ENCODE measurements at places on chromosomes 11 and 22.

- H3K27me3 ChIP-seq = no peaks in the 10 kb centered on the region
- H3K4me3 ChIP-seq = no peak overlapping the region
- no peaks in the 10 kb centered on the region for H3K4me1 ChIP-seq
- H3K27ac ChIP-seq = no peak overlapping the region
- H3K36me3 ChIP-seq = no peaks in the 10 kb centered on the region
- DNase-seq = no peak
Observed at GRCh38 chr11:68047437-68048290, 8.8 kb downstream of the TCIRG1 start.

GRCh38 chr11:2100361-2101170, 38.6 kb downstream of the IGF2 start:
- no peak overlapping the region for H3K27ac ChIP-seq
- H3K4me3 ChIP-seq = no peak overlapping the region
- peak; percentile 29 for DNase-seq

- peaks cover 3% of the 10 kb centered on the region for H3K4me1 ChIP-seq
- H3K27ac ChIP-seq = no peak overlapping the region
- no peaks in the 10 kb centered on the region for H3K27me3 ChIP-seq
- no peak for DNase-seq
Observed at GRCh38 chr11:129145276-129145675, 46.8 kb downstream of the ARHGAP32 start.

DNA sequence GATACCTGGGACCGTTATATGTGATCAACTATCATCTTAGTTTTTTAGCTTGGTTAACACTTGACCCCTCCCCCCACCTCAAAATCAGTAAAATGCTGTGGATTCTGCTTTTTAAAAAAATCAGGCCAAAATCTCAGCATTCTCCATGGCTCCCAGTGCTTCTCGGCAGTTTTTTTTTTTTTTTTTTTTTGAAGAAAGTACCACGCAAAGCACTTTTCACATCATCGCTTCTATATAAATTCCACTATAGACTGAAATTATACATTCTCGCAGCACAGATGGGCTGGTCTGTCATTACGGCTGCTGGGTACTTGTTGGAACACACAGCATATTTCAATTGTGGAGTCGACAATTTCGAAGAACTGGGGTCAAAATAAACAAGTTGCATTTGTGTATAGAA, 67.7 kb upstream of the PPARA start:
- H3K27ac ChIP-seq = no peak overlapping the region
- DNase-seq = no peak
- H3K36me3 ChIP-seq = no peaks in the 10 kb centered on the region
- H3K27me3 ChIP-seq = no peaks in the 10 kb centered on the region
- H3K4me1 ChIP-seq = peaks cover under 1% of the 10 kb centered on the region

GRCh38 chr11:29187215-29187614, 829.6 kb downstream of the KCNA4 start:
- no peak overlapping the region for H3K4me3 ChIP-seq
- H3K27me3 ChIP-seq = no peaks in the 10 kb centered on the region

DNA sequence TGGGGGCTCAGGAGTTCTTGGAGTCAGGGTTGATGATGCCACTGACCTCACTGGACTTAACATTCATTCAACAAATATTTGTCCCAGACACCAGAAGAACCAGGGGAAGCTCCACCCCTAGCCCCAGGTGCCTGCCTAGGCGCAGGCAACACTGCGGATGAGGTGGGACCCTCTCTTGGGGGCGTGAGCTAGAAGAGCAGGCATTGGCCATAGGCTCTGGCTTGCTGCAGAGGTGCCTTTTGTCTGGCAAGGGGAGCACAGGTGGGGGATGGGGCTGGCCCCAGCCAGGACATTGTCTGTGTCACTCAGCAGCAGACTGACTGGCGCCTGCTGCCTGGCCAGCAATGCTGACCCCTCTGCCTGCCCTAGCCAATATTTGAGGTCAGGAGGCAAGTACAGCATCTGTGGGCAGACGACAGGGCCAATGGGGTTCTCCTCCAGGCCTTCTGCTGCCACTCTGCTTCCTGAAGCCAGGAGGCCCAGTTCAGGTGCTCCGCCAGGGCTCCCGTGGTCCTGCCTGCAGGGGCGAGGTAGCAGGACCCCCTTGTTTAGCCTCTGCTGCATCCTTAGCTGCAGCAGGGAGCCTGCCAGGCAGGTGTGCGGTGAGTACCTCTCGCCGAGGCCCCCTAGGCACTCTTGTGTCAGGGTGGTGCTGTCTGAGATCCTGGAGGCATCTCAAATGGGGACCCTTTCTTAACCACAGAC, 4.0 kb downstream of the LINC01488 start:
- no peak overlapping the region for H3K4me3 ChIP-seq
- DNase-seq = no peak
- no peaks in the 10 kb centered on the region for H3K27me3 ChIP-seq
- H3K36me3 ChIP-seq = no peaks in the 10 kb centered on the region

- H3K4me3 ChIP-seq = no peak overlapping the region
- no peaks in the 10 kb centered on the region for H3K36me3 ChIP-seq
- DNase-seq = no peak
- H3K4me1 ChIP-seq = no peaks in the 10 kb centered on the region
Observed at GRCh38 chr11:10659339-10660216, 34.0 kb downstream of the IRAG1 start.

DNA sequence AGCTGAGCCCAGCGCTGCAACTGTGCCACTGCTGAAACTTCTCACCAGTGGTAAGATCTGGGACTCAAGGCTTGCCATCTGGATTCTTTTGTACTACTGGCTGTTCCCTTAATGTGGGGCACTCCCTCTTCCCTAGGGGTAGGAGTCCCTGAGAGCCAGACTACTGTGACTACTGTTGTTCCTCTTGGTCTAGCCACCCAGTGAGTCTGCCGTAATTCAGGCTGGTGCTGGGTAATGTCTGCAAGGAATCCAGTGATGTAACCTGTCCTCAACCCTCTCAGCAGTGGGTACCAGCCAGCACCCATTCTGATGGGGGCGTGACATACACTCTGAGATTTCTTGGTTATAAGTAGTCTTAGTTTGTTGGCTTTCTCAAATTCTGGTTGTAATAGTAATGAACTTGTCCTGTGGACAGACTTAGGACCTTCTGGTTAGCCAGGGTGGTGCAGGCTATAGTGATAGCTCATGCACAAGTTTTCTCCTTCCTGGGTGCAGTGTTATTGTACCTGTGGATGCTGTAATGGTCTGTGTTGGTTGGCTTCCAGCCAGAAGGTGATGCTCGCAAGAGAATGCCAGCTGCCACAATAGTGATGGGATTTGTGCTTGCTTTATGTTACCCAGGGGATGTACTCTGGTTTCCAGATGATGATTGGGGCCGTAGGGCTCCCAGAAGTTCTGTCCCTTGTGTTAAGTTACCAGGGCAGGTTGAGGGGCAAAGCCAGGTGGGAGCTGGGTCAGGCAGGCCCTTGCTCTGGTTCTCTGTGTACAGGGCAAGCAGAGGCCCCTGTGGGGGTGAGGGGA, 65.5 kb downstream of the ARHGAP42 start:
- no peak for DNase-seq
- no peaks in the 10 kb centered on the region for H3K27me3 ChIP-seq
- no peak overlapping the region for H3K4me3 ChIP-seq
- H3K36me3 ChIP-seq = peaks cover 16% of the 10 kb centered on the region
- H3K4me1 ChIP-seq = peaks cover 6% of the 10 kb centered on the region

DNA sequence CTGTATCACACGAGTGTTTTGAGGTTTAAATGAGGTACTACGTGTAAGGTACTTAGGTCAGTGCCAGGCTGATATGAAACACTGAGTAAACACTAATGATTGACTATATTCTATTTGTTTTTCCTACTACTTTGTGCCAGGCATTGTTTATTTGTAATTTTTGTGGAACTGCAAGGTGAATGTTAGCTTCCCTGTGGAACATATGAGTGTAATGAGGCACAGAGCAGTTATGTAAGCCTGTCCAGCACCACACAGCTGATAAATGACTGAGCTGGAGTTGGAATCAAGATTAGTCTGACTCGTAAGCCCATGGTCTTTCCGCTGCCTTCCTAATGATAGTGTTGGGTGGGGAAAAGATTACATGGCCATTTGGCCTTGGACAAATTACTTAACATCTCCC, 5.9 kb downstream of the SLC37A2 start:
- no peak overlapping the region for H3K4me3 ChIP-seq
- H3K27ac ChIP-seq = no peak overlapping the region
- H3K4me1 ChIP-seq = no peaks in the 10 kb centered on the region
- H3K27me3 ChIP-seq = no peaks in the 10 kb centered on the region
- no peak for DNase-seq

DNA sequence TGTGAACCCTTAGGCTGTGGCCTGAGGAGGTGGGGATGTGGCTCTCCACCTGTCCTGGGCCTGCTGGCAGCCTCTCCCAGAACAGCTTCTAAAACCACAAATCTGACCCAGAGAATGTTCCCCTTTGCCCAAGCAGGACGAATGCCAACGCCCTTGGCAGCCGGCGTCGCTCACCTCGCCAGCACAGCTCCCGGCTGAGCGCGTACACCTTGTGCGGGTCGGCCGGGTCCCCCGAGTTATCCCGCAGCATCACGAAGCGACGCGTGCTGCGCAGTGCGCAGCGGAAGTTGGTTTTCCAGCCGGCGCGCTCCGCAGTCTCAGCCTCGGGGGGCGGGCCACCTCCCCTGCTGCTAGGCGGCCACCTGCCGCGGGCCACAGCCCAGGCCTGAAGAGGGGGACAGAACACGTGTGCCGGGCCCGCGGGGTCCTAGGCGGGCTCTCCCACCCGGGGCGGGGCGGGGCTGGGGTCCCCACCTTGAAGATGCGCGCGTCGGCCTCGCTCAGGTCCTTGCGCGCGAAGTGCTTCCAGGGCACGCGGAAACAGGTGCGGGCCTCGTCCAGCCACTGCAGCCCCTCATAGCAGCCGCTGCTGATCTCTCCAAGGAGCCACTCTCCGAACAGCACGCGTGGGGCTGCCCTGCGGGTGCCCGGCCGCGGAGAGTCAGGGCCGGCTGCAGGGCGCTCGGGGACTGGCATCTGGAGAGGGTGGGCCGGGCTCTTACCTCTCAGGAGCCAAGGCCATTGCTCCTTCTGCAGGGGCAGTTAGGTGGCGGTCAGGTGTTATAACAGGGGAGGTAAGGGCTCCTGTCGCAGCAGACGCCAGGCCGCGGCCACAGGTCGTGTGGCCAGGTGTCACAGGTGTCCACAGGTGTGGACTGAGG, 887 bp downstream of the IRF7 start:
- H3K4me3 ChIP-seq = peak overlapping the region; percentile 82
- peaks cover 24% of the 10 kb centered on the region for H3K36me3 ChIP-seq
- H3K27me3 ChIP-seq = no peaks in the 10 kb centered on the region
- DNase-seq = no peak
- no peaks in the 10 kb centered on the region for H3K4me1 ChIP-seq
- H3K27ac ChIP-seq = no peak overlapping the region

DNA sequence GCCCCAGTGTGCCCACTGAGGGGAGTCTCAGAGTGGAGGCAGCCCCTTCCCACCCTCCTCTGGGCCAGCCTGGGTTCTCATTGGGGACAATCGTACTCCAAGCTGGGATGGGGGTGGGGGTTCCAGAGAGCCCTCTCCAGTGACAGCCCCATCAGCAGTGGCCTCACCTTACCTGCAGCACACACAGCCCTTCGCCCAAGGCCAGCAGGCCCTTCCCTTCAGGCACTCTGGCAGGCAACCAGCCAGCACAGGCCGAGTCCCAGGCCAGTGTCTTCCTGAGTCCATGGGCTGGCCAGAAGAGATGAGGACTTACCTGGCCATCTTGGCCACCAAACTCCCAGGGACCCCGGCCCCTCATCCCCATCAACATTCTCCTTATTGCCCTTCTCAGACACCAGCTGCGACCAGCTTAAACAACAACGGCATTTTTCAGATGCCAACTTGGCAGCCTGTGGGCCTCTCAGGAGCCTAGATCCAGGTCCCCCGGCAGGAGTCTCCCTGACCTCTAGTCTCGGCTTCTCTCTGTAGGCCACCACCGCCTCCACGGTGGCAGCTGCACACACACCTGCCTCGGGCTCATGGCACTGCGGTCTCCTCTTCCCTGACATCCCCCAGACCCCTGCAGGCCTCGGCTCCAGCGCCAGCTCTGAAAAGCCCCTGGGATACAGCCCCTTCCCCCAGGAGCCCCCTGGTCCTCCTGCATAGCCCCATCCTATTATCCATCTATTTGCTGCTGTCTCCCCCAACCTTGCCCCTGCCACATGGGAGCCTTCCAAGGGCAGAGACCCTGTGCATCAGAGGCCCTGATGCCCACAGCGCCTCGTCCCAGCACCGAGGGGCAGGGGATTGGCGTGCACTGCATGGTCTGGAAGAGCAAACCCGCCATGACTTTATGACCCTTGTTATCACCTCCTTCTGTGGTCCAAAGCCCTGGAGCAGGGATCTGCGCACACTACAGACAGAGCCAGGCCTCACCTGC, 111.2 kb upstream of the FGF3 start:
- H3K27ac ChIP-seq = no peak overlapping the region
- peaks cover 3% of the 10 kb centered on the region for H3K4me1 ChIP-seq
- DNase-seq = no peak
- H3K27me3 ChIP-seq = no peaks in the 10 kb centered on the region
- no peaks in the 10 kb centered on the region for H3K36me3 ChIP-seq

GRCh38 chr22:47625531-47626427, 863.3 kb downstream of the TBC1D22A start:
- H3K4me3 ChIP-seq = no peak overlapping the region
- H3K27me3 ChIP-seq = no peaks in the 10 kb centered on the region
- peaks cover 1% of the 10 kb centered on the region for H3K36me3 ChIP-seq

GRCh38 chr11:114439229-114440120, at the start of gene REXO2:
TSS of gene REXO2 (plus strand) at chr11:114439467. CDS start at chr11:114439529, 62 bp downstream.
- H3K4me1 ChIP-seq = peaks cover 4% of the 10 kb centered on the region
- peak; percentile 95 for DNase-seq
- no peaks in the 10 kb centered on the region for H3K27me3 ChIP-seq
- peak within 1 kb of the TSS; percentile 63 for H3K27ac ChIP-seq
- H3K36me3 ChIP-seq = peaks cover 25% of the 10 kb centered on the region
- peak within 1 kb of the TSS; percentile 98 for H3K4me3 ChIP-seq

GRCh38 chr11:115454525-115454924, 49.7 kb downstream of the CADM1 start:
- H3K27me3 ChIP-seq = no peaks in the 10 kb centered on the region
- no peaks in the 10 kb centered on the region for H3K36me3 ChIP-seq
- peaks cover 2% of the 10 kb centered on the region for H3K4me1 ChIP-seq
- no peak overlapping the region for H3K27ac ChIP-seq
- H3K4me3 ChIP-seq = no peak overlapping the region

DNA sequence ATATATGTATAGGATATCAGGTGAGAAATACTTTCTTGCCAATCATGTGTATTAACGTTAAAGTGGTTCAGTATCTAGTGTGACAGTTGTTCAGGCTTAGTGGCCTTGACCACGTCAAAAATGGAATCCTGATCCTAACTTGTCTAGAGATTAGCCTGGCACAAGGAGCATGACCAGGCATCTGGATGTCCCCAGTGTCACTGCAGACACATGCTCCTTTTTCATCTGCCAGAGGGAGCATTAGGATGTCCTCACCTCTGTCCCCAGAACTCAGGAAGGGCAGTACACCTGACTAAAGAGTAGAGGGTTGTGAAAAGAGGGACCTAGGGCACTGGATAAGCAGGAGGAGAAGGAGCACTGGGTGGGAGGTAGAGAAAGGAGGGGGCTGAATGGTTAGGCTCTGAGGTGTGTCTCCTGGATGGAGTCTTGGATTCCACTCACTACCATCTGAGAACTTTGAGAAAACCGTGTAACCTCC, 40.9 kb upstream of the GGTLC2 start:
- peaks cover 22% of the 10 kb centered on the region for H3K27me3 ChIP-seq
- H3K36me3 ChIP-seq = no peaks in the 10 kb centered on the region
- DNase-seq = no peak
